NCI-H187 treated with DMSO at 0.1 percent for 48 hours (cell line): ENCODE measurements at places on chromosomes 2 and 18.

DNA sequence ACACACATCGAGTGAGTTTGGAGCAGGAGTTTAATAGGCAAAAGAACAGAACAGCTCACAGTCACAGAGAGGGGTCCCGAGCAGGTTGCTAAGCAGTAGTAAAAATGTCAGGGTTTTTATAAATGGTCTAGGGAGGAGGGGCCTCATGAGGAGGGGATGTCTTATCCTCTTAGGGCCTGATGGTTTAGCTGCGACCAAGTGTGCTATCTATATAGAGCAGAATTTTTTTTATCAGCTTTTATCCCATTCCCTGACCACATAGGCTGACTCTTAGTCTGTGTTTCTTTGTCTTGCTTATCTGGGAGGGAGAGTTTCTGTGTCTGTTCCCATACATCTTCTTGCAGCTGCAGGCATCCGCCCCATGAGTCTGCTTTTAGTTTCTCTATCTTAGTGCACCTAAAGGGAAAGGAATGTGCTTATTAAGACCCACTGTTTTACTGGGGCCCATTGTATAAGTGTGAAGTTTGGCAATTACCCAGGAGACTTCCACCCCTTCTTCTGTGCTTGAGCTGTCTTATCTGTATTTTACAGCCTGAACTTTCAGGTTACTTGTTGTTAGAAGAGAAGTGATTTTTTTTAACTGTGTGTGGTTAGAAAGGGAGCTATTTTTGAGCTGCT, 30.4 kb upstream of the GMCL1 start:
- no peak for DNase-seq

GRCh38 chr2:115084446-115084845, 642.0 kb downstream of the DPP10 start:
- no peak for DNase-seq

DNA sequence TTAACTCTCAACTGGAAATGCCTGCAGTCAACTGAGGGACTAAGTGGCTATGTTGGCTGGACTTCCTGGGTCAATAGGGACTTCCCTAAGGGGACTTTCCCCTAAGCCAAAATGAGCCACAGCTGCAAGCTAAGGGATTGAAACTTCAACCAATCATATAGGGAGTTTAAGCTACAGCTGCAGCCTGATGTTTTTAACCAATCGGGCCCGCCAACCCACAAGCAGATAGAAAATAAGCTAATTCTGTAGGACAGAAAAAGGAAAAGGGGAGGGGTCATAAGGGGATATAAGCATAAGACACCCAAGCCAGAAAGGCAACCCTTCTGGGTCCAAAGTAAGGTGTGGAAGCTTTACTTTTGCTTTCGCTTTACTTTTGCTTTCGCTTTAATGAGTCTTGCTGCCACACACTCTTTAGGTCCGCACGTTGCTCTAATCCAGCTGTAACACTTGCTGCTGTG, 927.5 kb downstream of the ERBB4 start:
- DNase-seq = no peak

DNA sequence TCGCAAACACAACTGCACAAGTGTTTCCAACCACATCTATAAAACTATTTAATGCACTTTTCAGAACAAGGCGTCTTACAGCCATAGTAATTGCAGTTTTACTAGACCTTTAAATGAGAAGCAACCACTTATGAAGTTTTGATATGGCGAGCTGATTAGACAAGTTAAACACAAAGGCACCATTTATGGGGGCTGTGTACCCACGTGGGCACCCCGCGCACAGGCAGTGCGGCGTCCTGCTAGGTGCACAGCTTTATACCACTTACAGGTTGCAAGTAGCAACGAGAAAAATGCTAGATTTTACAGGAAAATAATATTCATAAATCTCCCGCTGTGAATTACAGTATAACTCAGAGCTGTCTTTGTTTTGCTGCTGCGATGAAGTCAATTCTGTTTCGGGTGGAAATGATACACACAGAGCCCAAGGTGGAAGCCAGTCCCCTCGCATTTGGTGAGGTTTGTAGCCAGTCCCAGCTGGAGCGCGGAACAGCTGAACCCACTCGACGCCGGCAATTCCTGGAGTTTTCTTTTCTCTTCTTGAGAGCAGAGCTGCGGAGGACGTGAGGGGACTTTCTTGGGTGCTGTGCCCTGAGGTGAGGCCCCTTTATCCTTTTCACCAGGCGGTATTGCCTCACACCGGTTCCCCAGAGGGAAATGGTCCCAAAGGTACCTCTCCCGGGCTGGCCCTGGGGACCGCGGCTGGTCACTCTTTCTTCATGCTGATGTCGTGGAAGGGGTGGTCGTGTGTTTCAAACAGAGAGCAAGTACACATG, 76.7 kb downstream of the PTGR3 start:
- no peak for DNase-seq

- no peak for DNase-seq
These were observed 56.4 kb downstream of the SCN2A start for GRCh38 chr2:165295643-165296042.

GRCh38 chr18:13316063-13316462, 97.5 kb downstream of the LDLRAD4 start:
- DNase-seq = no peak
